ENCODE measurements at places on chromosomes 5 and 9.

GRCh38 chr5:1764606-1764960 lies 35.1 kb downstream of the MRPL36 start:
- no peak for DNase-seq

- DNase-seq = no peak
These were observed 125.3 kb downstream of the ADAMTS2 start for GRCh38 chr5:179219661-179220620.

DNA sequence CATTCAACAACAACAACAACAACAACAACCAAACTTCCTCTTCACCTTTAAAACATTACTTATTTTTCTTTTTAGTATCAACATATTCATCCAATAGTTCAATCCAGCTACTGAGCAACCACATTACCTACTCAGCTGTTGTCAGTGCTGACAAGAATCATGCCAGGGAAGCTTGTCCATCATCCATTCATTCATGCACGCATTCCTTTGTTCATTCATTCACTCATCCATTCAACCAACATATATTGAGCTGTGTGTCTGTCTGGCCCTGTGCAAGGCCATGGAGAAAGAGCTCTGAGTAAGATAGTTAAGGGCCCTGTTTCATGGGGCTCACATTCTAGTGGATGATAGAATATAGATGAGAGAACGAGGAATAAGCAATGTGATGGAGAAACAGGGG lies 80.2 kb upstream of the TBC1D2 start:
- DNase-seq = no peak

DNA sequence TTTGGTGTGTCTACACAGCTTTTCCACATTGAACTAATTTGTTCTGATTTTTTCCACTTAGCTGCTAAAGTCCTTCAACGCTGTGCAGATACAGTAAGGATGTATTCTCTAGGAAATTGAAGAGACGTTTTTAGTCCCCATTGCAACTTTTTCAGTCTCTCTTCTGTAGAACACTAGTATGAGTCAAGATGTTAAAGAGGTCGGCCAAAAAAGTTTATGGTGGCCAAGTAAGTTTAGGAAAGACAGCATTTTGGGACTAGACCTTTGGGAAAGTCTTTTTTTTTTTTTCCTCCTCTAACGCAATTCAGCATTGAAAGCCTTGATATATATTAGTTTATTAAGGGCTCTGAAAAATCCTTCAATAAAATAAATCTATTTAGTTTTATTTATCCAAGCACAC lies 243.5 kb upstream of the FBXL7 start:
- no peak for DNase-seq

GRCh38 chr9:98995059-98995671 lies 51.5 kb downstream of the COL15A1 start:
- DNase-seq = peak; percentile 25

DNA sequence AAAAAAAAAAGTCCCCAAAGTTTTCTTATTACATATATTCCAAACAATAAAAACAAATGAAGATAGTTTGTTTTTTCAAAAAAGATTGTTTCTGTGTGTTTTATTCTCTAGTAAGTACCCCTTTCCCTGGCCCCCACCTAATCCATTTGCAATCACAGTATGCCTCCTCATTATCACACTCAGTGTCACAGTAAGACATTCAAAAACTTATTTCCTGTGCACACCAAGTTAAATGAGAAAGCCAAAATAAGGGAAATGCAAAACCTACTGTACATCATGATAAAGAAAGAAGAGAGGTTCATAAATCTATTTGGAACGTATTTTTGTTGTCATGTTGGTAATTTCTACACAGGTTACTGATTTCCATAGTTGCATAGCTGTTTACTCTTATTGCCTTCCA lies 62.3 kb downstream of the ST8SIA4 start:
- no peak for DNase-seq

DNA sequence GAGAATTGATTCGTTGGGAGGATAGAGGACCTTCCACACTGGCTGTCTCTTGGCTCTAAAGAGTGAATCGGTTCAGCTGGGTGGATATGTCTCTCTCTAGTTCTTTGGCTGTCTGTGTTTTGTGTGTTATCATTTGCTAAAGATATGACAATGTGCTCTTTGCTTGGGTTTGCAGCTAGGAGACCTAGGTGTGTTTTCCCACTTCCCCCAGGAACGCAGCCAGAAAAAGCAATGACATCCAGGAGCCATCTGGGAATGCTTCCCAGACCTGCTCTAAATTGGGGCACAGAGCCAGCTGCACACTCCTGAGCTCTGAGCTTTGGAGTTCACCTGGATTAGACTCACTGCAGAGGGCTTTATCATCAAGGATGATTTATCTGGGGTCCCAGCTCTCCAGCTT lies 12.8 kb upstream of the PDZD2 start:
- no peak for DNase-seq

GRCh38 chr5:175457466-175457865 lies 13.5 kb upstream of the DRD1 start:
- DNase-seq = no peak

- DNase-seq = no peak
These were observed 90.6 kb downstream of the PSD2 start for GRCh38 chr5:139886213-139886612.

GRCh38 chr5:59598547-59598874 lies 295.0 kb downstream of the PDE4D start:
- DNase-seq = no peak

GRCh38 chr9:27430750-27431535 lies 93.1 kb upstream of the IFNK start:
- DNase-seq = no peak

DNA sequence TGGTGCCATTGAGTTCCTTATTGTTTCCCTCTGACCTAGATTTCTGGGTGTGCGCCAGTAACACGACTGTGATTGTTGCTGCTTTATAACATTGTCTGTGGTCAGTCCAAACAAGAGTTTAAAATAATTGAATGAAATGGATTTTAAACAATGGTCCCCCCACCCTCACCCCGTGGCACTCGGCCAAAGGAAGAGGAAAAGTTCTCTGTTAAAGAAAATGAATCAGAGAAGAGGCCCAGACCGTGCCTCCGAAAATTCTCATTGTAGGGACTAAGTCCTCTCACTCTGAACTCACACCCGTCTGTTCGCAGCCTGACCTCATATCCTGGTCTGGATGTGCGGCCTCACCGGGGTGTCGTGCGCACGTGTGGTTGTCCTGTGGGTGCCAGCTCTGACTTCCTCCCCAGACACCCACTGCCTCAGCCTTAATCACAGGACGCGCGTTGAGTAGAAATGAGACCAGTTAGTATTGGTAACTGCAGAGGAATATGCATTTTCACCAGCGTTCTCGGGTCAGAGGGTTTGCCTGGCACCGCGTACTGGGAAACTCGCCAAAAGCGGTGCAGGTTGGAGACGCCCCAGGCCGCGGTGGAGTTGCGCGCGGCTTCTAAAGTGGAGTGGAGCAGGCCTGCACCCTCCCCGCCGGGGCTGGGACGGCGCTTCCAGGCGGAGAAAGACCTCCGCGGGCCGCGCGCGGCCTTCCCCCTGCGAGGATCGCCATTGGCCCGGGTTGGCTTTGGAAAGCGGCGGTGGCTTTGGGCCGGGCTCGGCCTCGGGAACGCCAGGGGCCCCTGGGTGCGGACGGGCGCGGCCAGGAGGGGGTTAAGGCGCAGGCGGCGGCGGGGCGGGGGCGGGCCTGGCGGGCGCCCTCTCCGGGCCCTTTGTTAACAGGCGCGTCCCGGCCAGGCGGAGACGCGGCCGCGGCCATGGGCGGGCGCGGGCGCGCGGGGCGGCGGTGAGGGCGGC lies at the start of gene ABL1:
Gene ABL1, plus strand, starts transcription at position 884 of the 966 bp plus-strand sequence. CDS start 193 bp downstream, outside the sequence.
- peak; percentile 85 for DNase-seq

- peak; percentile 79 for DNase-seq
These were observed 33.5 kb upstream of the EBF1 start for GRCh38 chr5:159133041-159133741.

DNA sequence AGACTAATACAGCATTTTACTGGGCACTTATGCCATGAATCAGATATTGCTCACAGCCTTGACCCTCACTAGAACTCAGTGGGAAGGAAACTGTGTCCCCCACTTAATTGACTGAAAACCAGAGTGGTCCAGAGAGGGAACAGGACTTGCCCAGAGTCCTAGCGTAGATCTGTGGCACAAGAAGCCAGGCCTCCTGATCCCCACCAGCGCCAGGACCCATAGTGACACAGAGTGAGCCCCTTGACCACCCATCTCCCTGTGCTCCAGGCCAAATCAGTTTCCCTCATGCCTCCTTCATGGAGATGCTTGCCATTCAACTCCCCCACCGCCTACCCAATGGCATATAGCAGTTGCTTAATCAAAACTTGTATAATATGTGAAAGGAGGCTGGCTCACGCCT lies 8.3 kb downstream of the KIF12 start:
- no peak for DNase-seq

DNA sequence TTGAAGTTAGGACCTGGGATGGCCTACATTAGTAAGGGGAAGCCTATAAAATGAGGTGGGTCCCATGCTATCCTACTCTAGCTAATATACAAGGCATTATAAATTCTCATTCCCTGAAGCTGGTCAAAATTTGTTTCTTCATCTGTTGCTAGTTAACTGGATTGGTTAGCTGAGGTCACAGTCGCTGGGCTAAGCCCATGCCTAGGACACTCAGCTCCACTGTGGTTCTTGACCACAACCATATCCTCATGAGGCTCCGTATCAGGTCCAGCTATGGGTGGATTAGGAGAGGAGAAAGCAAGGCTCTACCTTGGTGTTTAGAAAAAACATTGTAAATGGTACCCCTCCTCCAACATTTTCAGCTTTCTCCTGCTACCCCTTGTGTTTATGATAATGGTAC lies 52.8 kb upstream of the RAI14 start:
- DNase-seq = no peak

- DNase-seq = no peak
These were observed 173.3 kb upstream of the SEMA6A start for GRCh38 chr5:116747881-116748280.

- no peak for DNase-seq
These were observed 6.4 kb upstream of the DCTN4 start for GRCh38 chr5:150765011-150765798.

DNA sequence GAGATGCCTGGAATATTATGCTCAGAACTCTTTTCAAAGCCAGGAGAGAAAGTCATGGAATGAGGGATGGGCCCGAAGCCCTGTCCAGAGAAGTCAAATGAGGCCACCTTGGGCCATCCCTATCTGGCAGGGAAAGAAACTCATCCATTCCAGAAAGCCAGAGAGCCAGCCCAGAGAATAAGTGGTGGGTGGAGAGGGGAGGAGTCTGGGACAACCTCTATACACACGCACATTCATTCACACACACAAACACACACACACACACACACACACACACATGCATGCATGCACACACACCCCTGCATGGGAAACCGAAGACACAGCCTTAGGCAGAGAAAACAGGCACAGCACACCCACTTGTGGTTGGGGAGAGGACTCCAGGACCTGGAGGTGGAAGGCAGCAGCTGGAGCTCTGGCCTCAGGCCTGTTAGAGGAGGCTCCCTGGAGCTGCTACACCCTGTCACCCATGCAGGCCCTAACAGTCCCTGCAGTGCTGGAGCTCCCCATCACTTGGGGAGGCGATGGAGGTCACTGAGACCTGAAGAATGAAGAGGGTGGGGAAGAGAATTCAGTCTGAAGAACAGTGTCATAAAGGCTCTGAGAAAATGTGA lies 38.0 kb downstream of the TGFBI start:
- DNase-seq = peak; percentile 74

DNA sequence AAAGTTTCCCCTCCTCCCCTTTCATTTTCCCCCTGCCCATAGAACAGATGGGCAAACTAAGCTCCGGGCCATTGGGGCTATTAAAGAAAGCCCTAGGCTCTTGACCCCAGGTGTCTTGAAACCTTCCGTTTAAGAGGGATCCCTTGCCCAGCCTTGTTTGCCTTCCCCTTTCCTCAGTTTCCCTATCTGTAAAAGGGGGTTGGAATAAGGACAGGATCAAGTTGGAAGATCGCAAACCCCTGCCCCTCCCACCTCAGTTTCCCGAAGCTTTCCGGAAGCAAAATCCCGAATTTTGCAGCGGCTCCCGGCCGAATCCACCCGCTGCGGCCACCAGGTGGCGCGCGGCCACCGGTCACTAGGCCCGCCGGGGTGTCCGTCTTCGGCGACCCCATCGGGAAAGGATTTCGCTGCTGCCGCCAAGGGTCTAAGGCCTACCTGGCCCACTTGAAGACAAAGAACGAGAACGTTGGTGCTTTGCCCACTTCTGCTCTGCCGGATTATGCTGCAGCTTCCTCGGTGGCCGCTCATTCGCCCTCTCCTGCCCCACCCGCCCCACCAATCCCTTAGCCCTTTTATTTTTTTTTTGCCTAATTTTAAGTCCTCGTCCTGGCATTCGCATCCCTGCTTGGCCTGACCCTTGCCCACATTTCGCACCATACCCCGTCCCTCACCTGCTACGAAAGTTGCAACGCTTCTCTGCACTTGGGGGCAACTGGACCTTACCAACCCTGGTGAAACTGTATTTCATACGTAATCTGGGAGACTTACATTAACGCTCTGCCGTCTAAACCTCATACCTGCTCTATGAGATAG lies 962 bp upstream of the NR6A1 start:
- peak; percentile 70 for DNase-seq

DNA sequence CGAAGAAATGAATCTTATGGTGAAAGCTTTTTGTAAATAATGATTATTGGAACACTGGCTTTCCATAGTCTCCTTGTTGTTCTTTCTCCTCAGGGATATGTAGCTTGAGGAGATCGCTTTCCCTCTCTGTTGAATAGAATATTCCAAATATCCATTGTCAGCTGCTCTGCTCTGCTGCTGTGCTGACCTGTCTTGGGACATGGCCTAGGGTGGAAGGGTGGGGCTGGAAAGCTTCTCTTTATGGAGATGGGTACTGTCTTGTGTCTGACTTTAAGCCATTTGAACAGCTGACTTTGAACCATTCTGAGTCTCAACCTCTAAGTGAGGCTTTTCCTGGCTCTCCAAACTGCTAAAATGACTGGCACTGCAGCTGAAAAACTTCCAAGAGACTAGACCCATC lies 135.8 kb downstream of the PLCXD3 start:
- no peak for DNase-seq

- no peak for DNase-seq
These were observed 102.1 kb upstream of the FBXL17 start for GRCh38 chr5:108484035-108484434.

GRCh38 chr9:94932652-94933510 lies 206.4 kb downstream of the AOPEP start:
- no peak for DNase-seq

DNA sequence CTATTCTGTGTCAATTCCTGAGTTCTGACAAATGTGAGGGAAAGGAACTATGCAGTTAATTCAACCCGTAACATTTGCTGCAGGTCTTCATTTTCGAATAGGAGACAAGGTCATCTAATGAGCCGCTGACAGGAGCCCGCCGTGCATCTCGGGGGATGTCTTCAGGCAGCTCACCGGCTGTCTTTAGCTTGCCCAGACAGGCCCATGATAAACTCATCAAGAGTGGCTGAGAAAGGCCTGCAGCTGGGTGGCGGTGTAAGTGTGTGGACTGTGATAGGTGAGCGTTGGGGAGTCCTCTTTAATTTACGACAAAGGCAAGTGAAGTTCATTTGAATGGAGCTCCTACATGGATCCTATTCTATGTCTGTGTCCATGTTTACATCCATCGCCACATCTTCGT lies 190.5 kb downstream of the ADCY2 start:
- DNase-seq = no peak

DNA sequence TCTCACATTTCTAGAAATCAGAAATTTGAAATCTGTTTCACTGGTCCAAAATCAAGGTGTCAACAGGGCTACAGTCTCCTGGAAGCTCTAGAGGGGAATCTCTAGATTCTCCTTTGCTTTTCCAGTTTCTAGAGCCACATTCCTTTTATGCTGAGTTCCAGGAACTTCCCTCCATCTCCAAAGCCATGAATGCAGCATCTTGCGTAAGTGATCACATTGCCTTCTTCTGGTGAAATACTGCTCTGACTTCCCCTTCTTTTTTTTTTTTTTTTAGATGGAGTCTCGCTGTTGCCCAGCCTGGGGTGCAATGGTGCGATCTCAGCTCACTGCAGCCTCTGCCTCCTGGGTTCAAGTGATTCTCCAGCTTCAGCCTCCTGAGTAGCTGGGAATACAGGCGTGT lies 23.8 kb downstream of the GDA start:
- no peak for DNase-seq
